ENCODE measurements at places on chromosomes 12 and 14. TPM values are rescaled to one million over a fixed set of nuclear protein-coding genes. Genes with fewer than 3 reads are reported as not detected.

DNA sequence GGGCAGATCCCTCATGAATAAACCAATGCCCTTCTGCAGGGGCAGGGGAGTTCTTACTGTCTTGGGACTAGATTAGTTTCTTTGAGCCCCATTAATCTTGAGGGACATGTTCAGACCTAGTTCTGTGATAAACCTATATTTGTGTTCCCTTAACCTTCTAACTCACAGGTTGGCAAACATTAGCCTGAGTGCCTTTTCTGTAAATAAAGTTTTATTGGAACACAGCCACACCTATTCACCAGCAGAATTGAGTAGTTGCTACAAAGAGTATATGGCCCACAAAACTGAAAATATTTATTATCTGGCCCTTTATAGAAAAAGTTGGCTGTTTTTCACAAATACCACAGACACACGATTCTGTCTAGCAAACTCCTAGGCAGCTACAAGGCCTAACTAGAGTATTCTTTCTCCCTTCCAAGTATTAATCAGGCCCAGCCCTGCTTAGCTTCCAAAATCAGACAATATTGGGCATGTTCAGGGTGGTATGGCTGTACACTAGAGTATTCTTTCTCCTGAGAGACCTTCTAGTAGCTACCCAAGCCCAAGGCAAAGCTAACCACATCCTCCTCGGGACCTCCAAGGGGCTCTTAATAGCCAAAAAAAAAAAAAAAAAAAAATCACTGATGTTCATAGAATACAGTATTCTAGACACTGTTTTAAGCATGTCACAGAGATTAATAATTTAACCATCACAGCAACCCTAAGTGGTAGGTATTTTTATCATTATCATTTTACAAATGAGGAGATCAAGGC is 199.3 kb upstream of the PWP1 start:
- no peak overlapping the region for H3K4me3 ChIP-seq
- DNase-seq = no peak
- H3K27ac ChIP-seq = no peak overlapping the region
- H3K27me3 ChIP-seq = no peaks in the 10 kb centered on the region
- H3K4me1 ChIP-seq = peaks cover 5% of the 10 kb centered on the region

GRCh38 chr12:10073261-10073660 is 25.5 kb downstream of the CLEC1A start:
- H3K27me3 ChIP-seq = no peaks in the 10 kb centered on the region
- no peaks in the 10 kb centered on the region for H3K36me3 ChIP-seq
- DNase-seq = no peak
- H3K4me3 ChIP-seq = no peak overlapping the region

ZDHHC22 gene
- polyA plus RNA-seq = 1.6 TPM

FLRT2 gene
- 46.9 TPM for polyA plus RNA-seq

DNA sequence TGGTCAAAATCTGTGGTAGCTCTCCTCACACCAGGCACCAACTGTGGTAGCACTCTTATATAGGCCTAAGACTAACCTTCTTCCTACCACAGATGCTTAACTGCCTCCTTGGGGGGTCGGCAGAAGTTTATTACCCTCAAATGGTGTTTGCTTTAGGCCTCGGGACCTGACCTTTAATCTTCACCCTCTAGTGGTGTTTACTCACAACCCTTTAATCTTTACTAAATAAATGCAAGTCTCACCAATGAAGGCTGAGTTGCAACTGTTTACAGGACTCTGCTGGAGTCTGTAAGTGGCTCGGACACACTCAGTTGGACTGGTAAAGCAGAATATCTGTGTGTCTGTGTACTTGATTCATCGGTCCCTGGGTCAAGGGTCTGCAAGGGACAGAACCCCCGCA is 29.4 kb downstream of the CCER1 start:
- no peaks in the 10 kb centered on the region for H3K36me3 ChIP-seq
- H3K4me1 ChIP-seq = no peaks in the 10 kb centered on the region
- no peaks in the 10 kb centered on the region for H3K27me3 ChIP-seq

DNA sequence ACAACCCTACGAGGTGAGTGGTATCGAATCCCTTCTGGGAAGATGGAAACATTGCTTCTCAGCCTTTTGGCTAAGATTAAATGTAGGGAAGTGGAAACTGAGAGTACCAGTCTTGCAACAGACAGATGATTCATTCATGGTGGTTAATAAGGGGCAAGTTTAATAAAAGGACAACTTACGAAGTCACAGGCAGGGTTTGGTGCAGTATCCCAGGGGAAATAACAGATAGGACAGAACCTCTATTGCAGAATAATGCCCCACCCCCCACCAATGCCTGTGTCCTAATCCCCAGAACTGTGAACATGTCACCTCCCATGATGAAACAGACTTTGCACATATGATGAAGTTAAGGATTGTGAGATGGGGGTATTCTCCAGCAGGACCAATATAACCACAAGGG is 212.5 kb downstream of the TBX5 start:
- peaks cover 9% of the 10 kb centered on the region for H3K27me3 ChIP-seq
- no peaks in the 10 kb centered on the region for H3K36me3 ChIP-seq
- no peak overlapping the region for H3K27ac ChIP-seq
- no peaks in the 10 kb centered on the region for H3K4me1 ChIP-seq
- H3K4me3 ChIP-seq = no peak overlapping the region

RASSF9 gene
- polyA plus RNA-seq = 2.4 TPM

DNA sequence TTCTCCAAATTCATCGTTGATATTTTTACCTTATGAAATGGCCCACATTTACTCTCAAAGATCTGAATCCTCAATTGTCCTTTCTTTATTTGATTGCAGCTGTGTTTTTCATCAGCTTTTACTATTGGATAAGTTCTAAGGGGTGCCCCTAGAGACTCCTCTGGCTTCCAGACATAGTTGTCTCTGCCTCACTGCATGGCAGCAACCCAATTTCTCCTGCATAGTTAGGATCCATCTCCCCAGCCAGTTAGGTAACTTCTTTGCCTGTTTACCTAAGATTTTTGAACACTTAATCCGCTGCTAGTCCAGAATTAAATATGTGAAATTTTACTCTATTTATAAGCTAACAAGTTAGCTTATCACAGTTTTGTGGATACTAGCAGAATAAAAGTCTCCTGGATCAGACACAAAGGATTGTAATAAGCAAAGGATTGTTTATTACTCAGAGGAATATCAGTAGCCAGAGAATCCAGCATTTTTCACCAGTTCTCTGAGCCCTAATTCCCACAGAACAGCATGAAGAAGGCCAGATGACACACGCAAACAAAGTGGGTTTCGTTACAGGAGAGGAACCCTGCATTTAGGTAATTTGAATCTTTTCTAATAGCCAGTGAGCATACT is 101.1 kb downstream of the BBS10 start:
- H3K27me3 ChIP-seq = no peaks in the 10 kb centered on the region
- no peak overlapping the region for H3K27ac ChIP-seq
- H3K4me3 ChIP-seq = no peak overlapping the region
- no peak for DNase-seq

DNA sequence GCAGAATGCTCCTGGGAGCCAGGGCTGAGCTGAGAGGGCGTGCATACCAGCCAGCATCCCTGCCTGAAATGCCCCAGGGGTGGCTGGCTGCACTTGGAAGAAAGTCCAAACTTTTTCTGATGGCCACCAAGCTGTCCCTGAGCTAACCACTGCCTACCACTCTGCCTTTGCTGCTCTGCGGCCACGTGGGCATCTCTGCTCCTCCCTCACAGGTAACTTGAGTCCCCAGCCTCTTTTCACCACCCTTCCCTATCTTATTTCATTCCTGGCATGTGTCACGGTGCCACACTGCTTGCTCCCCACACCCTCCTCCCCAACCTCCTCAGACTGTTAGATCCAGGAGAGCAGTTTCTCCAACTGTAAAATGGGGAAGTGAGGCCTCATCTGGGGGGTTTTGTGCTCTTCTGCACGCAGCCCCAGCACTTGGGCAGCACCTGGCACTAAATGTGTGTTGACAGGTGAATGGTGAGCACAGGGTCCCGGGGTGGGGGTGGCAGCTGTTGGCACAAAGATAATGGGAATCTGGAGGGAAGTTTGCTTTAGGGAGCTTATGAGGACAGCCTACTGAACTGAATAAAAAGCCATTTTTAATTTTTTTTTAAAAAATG is 113.0 kb downstream of the GLT1D1 start:
- no peak overlapping the region for H3K4me3 ChIP-seq
- H3K27ac ChIP-seq = no peak overlapping the region
- no peak for DNase-seq
- peaks cover 16% of the 10 kb centered on the region for H3K27me3 ChIP-seq
- no peaks in the 10 kb centered on the region for H3K4me1 ChIP-seq
- no peaks in the 10 kb centered on the region for H3K36me3 ChIP-seq
